ENCODE measurements at places on chromosomes 1 and 21. TPM values are rescaled to one million over a fixed set of nuclear protein-coding genes. Genes with fewer than 3 reads are reported as not detected.

Gene ABCG1
- total RNA-seq = 2.0 TPM

DNA sequence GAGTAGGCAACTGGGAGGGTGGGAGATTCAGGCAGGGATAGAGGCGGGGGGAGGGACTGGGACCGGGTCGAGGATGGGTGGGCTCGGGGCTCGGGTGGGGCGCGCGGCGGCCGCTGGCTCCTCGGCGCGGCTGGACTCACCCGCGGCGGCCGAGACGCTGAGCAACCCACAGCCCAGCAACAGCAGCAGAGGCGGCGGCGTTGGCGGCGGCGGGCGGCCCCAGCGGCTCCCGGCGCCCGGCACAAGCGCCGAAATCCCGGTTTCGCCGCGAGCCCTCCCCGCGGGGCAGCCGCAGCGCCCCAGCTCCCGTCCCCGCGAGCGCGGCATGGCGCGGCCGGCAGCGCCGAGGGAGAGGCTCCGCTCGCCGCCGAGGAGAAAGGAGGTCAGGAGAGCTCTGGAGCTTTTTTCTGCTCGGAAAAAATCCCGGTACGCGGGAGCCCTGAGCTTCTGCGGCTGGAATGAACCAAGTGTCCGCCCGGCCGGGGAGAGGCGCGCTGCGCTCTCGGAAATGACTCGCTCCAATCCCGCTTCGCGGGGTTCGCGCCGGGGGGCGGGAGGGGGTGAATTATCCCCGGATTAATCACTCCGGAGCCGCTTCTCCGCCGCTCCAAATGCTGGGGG is at the start of gene CSMD2:
TSS of gene CSMD2 (minus strand) at position 460 of the 621 bp plus-strand sequence. CDS start at position 327, 133 bp downstream.
- no peaks in the 10 kb centered on the region for H3K36me3 ChIP-seq
- peaks cover 81% of the 10 kb centered on the region for H3K27me3 ChIP-seq
- peak; percentile 88 for DNase-seq
- H3K4me1 ChIP-seq = peaks cover 23% of the 10 kb centered on the region

Gene GPR153
- total RNA-seq = 8.4 TPM

DNA sequence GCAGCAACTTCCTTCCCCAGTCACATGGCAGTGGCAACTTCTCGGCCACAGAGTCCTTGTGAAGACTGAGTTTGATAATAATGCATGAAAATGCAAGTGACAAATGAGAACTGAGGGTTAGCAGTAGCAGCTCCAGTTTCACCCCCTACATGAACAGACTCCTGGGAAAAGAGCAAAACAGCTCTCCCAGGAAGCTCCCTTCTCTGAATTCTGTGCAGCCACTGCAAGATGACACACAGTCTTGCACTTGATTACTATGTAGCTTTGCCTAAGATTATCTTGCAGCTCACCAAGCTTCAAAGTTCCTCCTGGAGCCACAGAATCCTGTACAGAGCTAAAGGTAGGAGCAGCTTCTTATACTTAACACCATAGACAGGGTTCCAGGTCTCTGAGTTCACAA is 4.7 kb downstream of the PGBD5 start:
- H3K27ac ChIP-seq = no peak overlapping the region
- H3K36me3 ChIP-seq = no peaks in the 10 kb centered on the region
- no peak overlapping the region for H3K4me3 ChIP-seq

Gene CRYAA
- not detected for total RNA-seq

Gene CELA2B
- total RNA-seq = not detected

DNA sequence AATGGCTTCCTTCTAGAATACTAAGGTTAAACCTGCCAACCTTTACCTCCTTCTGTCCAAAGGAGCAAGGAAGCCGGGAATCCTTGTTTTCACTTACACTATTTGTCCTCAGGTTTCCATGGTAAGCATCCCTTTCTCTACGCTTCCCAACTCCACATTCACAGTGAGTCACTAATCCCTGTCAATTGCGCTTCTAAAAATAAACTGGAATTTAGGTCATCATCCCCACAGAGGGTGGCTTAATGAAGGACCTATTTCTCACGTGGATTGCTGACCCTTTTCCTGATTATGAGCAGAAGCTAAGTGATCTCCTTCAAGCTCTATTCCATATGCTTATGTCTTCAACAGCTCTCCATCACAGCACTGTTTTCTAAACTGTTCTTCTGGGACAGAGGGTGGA is 39.9 kb upstream of the ABCA4 start:
- no peak overlapping the region for H3K27ac ChIP-seq
- peaks cover 12% of the 10 kb centered on the region for H3K4me1 ChIP-seq
- peak; percentile 51 for DNase-seq
- no peak overlapping the region for H3K4me3 ChIP-seq
- no peaks in the 10 kb centered on the region for H3K27me3 ChIP-seq

- H3K36me3 ChIP-seq = no peaks in the 10 kb centered on the region
- no peak overlapping the region for H3K27ac ChIP-seq
- H3K4me1 ChIP-seq = peaks cover 33% of the 10 kb centered on the region
Observed at GRCh38 chr1:17436380-17437174, 2.9 kb downstream of the RCC2 start.

Gene LAMC1
- 90.2 TPM for total RNA-seq

GRCh38 chr1:196910215-196910614 is 22.4 kb downstream of the CFHR4 start:
- no peaks in the 10 kb centered on the region for H3K4me1 ChIP-seq
- H3K27me3 ChIP-seq = no peaks in the 10 kb centered on the region
- H3K27ac ChIP-seq = no peak overlapping the region
- H3K4me3 ChIP-seq = no peak overlapping the region
- no peaks in the 10 kb centered on the region for H3K36me3 ChIP-seq

Gene IL10
- total RNA-seq = not detected

Gene MMEL1
- total RNA-seq = 0.31 TPM

DNA sequence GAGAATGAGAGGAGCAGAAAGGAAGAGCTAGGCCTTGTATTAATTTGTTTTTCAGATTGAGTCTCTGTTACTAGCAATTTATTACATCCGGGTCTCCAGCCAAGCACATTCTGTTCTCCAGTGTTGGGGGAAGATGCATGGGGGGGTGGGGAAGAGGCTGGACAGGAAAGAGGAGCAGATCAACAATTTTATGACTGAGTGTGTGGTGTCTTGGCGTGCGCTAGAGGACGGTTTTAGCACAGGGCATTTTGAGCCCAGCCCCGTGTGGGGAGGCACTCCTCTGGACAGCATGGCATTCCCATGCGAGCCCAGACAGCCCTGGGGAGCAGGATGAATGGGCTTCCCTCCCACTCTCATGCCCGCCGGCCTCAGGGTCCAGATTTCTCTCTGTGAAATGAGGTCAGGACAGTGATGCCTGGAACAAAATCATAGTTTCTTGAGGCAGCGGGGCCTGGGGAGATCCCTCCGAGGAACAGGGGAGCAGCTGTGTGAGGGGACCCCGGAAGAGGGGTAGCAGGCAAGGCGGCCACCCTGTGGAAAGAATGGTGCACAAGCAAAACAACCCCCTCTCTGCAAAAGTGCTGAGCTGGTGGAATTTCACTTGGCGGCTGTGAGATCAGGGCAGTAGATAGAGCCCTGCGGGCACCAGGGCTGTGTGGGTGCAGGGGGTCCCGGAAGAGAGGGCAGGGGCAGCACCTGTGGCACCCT is 16.3 kb downstream of the SOX13 start:
- no peaks in the 10 kb centered on the region for H3K36me3 ChIP-seq
- no peak overlapping the region for H3K4me3 ChIP-seq
- peaks cover 64% of the 10 kb centered on the region for H3K4me1 ChIP-seq
- H3K27ac ChIP-seq = no peak overlapping the region

DNA sequence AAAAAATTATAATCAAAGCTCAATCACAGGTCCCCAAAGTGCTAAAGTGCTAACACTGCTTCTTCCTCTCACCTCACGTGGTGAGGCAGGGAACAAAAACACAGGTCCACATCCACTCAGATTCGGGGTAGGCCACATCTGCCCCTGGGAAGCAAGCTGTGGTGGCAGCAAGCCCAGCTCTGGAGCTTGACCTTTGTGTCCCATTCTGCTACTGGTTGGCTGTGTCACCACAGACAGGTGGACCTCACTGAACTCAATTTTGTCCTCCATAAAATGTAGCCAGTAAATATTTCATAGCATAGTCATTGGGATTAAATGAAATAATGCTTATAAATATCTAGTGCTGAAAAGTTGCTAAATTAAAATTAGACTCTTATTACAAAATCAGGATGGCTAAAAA is 8.5 kb downstream of the AZIN2 start:
- H3K27me3 ChIP-seq = peaks cover 19% of the 10 kb centered on the region
- no peaks in the 10 kb centered on the region for H3K4me1 ChIP-seq
- no peak overlapping the region for H3K4me3 ChIP-seq
- no peak for DNase-seq

- H3K36me3 ChIP-seq = no peaks in the 10 kb centered on the region
- DNase-seq = no peak
- peaks cover 13% of the 10 kb centered on the region for H3K4me1 ChIP-seq
- no peak overlapping the region for H3K27ac ChIP-seq
- no peak overlapping the region for H3K4me3 ChIP-seq
Observed at GRCh38 chr21:39088031-39088370, 95.2 kb downstream of the PSMG1 start.

Gene CCSAP
- total RNA-seq = 34.4 TPM

GRCh38 chr1:109255097-109255651 is 5.8 kb downstream of the CELSR2 start:
- H3K36me3 ChIP-seq = no peaks in the 10 kb centered on the region
- H3K4me1 ChIP-seq = peaks cover 58% of the 10 kb centered on the region
- peak overlapping the region; percentile 71 for H3K27ac ChIP-seq
- peak; percentile 84 for DNase-seq

DNA sequence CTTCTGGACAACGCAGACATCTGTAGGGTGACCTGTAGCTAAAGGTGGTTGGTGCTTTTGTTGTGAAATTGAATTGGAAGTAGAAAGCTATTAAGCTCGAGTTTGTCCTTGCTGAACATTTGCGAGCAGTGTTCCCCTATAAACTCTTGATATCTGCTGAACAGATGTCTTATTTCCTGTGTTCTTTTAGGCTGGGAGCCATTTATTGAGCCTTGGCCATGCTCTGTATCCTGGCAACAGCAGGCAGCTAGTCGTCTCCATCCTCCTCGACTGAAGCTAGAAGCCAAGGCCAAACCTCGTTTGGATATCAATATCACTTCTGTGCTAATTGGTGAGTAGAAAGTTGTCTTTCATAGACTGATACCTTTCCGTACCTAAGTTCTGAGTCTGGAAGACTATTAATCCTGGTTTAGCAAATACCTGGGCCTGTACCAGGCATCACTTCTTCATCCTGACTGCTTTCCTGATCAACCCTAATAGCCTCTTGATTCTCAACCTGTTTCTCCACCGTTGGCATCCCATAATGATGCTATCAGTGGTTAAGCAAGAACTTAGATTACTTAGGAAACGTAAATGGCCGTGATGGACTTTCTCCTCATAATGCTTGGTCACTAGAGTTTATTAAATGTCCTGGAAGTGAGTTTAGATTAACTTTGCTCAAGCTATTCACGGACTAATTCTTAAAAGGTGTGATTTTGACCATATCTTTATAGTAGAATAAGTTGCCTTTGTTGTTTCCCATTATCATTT is 103.4 kb downstream of the VPS13D start:
- no peaks in the 10 kb centered on the region for H3K27me3 ChIP-seq
- peaks cover 12% of the 10 kb centered on the region for H3K4me1 ChIP-seq
- H3K4me3 ChIP-seq = no peak overlapping the region
- H3K27ac ChIP-seq = no peak overlapping the region

GRCh38 chr21:42991992-42992740 is 17.8 kb downstream of the PKNOX1 start:
- no peak for DNase-seq
- H3K4me1 ChIP-seq = no peaks in the 10 kb centered on the region
- H3K36me3 ChIP-seq = no peaks in the 10 kb centered on the region
- H3K27me3 ChIP-seq = no peaks in the 10 kb centered on the region
- H3K4me3 ChIP-seq = no peak overlapping the region
- no peak overlapping the region for H3K27ac ChIP-seq

- H3K4me1 ChIP-seq = no peaks in the 10 kb centered on the region
- no peaks in the 10 kb centered on the region for H3K27me3 ChIP-seq
- no peak overlapping the region for H3K4me3 ChIP-seq
- no peak overlapping the region for H3K27ac ChIP-seq
Observed at GRCh38 chr21:22145545-22145944, 1147.3 kb downstream of the NCAM2 start.

DNA sequence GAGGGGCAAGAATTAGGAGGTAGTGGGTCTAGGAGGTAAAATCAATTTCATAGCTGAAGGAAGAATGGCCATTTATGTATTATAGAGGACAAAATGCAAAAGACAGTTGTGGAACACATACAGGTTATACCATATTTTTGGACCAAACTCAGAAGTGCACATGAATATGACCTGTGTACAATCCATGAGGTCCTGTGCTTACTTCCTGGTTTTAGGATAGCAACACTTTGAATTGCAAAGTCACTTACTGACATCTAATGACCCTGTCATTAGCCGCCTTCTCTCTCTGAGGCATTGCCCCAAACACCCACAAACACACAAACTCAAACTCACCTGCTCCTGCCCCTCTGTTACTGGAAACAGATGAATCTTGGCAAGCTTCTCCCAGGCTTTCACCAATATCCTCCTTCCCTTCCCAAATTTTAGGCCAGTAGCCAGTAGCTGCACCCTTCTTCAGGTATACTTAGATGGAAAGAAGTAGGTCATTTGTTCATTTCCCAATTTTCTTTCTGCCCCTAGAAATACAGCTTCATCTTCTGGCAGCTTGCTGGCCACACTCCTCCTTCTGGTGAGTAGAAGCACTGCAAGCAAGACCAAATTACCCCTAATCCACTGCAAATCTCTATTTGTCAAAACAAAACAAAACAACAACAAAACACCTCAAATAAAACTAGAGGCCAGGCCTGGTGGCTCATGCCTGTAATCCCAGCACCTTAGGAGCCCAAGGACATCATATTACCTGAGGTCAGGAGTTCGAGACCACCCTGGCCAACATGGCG is 13.7 kb upstream of the RPL5 start:
- no peaks in the 10 kb centered on the region for H3K27me3 ChIP-seq
- H3K27ac ChIP-seq = no peak overlapping the region
- no peak overlapping the region for H3K4me3 ChIP-seq
- peak; percentile 46 for DNase-seq

DNA sequence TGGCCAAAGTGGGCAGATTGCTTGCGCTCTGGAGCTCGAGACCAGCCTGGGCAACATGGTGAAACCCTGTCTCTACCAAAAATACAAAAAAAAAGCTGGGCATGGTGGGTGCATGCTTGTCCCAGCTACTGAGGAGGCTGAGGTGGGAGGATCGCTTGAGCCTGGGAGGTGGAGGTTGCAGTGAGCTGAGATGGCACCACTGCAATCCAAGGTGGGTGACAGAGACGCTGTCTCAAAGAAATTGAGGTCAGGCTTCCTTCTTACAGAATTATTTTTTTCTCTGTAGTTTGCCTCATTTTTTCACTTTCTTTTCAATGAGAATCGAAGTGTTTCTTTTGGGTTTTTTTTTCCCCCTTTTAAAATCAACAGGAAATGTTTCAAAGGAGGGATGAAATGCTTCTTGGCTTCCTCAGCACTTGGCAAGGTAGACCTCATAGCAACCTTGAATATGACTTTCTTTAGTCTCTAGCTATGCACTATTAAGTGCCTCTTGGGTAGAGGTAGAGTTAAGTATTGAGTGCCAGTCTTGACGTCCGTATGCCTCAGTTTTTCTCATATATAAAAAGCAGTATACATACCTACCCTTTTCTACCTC is 40.3 kb downstream of the MDM4 start:
- H3K4me3 ChIP-seq = no peak overlapping the region
- no peak for DNase-seq

Gene ACP6
- 25.9 TPM for total RNA-seq

- no peaks in the 10 kb centered on the region for H3K36me3 ChIP-seq
- no peaks in the 10 kb centered on the region for H3K27me3 ChIP-seq
- H3K4me1 ChIP-seq = no peaks in the 10 kb centered on the region
- peak overlapping the region; percentile 49 for H3K27ac ChIP-seq
- no peak for DNase-seq
Observed at GRCh38 chr1:45557422-45557944, 6.9 kb downstream of the AKR1A1 start.

Measured in neural progenitor cell (in vitro differentiated cells).